Stimulated activated CD4-positive, alpha-beta T cell treated with anti-CD3 and anti-CD28 coated beads, Interleukin-2, amount 100 ng/mL, for 48 hours (primary cell): ENCODE measurements at places on chromosomes 3 and 15.

DNA sequence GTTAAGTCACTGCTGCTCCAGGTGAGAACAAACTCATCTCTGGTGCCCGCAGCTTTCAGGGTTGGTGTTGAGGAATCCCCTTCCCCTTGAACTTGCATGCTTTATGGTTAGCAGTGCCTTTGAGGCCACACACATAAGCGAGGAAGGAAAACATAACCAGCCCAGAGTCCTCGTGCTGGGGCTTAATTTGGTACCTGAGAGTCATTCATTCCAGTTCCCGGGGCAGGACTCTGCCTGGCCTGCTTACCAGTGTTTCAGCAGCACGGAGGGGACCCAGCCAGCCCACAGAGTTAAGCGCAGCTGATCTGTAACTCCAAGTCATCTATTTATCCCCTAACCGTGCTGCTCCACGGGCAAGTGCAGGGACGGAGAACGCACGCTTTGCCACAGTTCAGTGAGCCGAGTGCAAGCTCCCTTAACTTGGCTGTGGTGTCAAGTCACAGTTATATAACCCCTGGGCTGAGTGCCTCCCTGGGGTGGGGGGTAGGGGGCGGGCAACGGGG, 302.3 kb upstream of the ICE2 start:
- no peak for DNase-seq

GRCh38 chr3:157650172-157650571, 147.0 kb upstream of the VEPH1 start:
- DNase-seq, result no peak

- no peak for DNase-seq
These were observed 80.7 kb downstream of the NR1I2 start for GRCh38 chr3:119862616-119863015.

DNA sequence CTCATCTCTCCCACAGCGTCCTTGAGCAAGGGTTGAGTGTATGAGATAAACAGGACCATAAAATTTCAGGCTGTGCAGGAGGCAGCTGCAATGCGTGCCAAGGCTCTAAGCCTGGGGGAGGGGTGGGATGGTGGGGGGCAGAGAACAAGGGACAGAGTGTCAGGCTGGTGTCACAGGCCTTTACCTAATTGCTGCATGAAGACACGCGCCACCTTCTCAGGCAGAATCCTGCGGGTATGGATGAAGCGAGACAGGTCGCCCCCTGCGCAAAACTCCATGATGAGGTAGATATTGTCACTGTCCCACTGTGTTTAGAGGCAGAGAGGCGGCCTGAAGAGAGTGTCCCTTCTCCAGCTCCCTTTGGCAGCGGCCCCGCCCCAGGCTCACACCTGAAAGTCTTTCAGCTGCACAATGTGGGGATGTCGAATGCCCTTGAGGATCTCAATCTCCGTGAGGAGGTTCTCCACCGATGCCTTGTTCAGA, 1.0 kb downstream of the ULK3 start:
- no peak for DNase-seq

GRCh38 chr3:150223558-150223957, 184.5 kb upstream of the TSC22D2 start:
- DNase-seq, result no peak

DNA sequence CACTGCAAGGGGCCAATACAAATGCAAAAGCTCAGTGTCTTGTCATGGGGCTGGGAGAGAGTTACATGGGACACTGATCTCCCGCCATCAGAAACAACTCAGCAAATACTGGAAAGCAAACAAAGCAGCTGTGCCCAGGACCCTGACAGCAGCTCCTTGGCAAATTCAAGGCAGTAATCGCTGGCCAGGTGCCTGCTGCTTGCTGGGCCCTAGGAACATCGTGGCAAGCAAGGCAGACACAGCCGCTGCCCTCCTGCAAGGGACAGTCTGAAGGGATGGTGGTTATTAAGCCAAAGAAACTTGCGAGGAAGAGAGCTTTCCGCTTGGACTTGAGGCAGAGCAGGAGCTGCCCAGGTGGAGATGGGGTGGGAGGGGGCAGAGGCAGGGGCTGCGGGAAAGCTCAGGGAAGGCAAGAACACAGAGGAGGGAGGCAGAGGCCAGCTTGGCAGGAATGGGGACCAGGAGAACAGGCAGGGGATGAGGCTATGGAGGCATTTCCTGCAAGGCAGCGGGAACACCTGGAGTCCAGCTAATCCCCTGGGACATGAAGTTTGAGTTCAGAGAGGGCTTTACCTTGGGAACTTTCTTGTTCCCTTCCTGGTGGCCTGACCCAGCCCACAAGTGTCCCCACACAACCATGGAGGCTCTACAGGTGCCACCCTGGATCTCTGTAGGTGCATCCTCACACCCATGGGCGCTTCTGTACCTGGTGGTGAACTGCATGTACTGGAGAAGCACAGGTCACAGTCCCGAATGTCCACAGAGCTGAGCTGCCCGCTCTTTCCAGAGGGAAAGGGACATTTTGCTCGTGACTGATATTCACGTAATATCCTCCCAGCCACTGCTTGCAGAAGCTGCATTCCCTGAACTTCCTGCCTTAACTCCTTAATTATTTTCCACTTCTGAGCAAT, 78.7 kb upstream of the ATP2B2 start:
- no peak for DNase-seq

GRCh38 chr15:53875139-53875538, 103.1 kb upstream of the UNC13C start:
- no peak for DNase-seq

DNA sequence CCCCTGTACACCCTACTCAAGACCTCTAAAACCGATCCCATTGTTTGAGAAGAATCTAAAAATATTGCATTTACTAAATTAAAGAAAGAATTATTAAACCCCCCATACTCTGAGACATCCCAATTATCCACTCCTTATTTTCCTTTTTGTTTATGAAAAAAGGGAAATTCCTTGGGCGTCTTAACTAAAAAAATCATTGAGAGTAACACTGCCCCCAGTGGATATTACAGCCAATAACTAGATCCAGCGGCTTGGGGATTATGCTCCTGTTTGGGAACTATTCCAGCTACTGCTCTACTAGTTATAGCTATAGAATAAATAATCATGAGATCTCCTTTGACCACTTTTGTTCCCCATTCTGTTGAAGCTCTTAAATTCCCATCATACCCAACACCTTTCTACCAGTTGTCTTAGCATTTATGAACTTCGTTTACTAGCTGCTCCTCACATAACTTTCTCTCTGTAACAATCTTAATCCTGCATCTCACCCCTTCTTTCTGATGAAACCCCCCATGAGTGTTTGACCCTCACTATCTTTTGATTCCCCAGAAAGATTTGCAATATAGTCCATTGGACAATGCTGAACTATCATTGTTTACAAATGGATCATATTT, 12.7 kb upstream of the CFAP91 start:
- no peak for DNase-seq

- DNase-seq, result no peak
These were observed 34.5 kb downstream of the PRICKLE2 start for GRCh38 chr3:64190517-64191515.

DNA sequence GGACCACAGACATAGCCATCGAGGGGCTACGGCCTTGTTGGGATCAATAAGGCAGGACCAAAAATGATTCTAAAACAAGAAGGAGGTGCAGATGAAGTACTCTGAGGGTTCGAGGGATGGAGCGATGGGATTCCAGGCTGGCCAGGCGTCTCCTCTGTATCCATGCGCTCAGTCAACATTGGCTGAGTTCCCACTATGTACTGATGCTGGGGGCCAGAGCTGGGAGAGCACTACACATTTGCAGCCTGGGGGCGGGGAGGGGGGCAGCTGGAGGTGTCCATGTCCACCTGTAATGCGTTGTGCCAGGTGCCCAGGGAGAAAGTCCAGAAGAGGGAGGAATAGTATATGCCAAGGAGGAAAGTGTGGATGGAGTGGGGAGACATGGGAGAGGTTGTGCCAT, 81.5 kb downstream of the AAGAB start:
- no peak for DNase-seq

DNA sequence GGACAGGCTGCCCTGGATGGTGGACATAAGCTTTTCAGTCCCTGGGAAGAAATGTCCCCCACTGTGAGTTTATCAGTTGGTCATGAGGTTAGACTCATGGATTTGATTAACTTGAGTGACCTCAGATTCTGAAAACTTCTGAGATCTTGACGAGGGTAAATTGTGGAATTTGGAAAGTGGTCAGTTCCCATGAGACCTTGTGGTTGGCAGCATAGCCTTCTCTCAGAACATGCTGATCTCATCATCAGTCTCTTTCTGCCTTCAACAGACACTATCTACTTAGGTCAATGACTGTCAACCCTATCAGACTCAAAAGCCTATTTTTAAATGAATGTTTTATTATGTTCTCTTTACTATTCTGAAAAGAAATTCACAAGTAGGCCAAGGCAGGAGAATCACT, 45.6 kb upstream of the NDUFB4 start:
- DNase-seq, result no peak

DNA sequence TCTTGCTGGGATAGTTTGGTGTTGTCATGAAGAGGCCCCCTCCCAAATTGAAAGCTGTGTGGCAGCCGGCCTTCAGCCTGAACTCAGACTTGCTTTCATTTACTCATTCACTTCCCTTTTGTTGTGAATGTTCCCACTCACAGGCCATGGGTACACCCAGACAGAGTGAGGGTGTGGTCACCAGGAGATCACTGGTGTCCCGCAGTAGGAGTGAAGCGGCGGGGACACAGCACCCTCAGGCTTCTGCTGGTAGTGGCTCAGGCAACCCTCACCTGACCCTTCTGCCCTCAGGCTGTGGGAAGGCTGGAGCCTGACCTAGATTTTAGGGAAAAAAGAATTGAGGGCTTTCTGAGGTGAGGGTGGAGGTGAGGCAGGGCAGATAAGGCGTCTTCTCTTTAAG, 244.4 kb downstream of the SOX2 start:
- DNase-seq, result no peak

GRCh38 chr3:49780080-49780974, 6.0 kb downstream of the IP6K1 start:
- no peak for DNase-seq

DNA sequence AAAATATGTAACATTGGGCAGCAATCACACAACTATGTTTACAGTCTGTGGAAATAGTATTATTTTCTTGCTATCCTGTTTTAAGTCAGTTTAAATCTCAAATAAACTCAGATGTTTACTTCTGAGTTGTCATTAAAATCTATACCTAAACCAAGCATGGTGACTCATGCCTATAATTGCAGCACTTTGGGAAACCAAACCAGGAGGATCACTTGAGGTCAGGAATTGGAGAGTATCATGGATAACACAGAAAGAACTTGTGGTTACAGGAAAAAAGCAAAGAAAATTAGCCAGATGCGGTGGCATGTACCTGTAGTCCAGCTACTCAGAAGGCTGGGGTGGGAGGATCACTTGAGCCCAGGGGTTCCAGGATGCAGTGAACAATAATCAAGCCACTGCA, 631.6 kb upstream of the EPHA6 start:
- DNase-seq, result no peak
